ENCODE measurements at places on chromosomes 2 and 18.

- DNase-seq: no peak
Observed at GRCh38 chr2:127020536-127020935, 86.4 kb downstream of the BIN1 start.

DNA sequence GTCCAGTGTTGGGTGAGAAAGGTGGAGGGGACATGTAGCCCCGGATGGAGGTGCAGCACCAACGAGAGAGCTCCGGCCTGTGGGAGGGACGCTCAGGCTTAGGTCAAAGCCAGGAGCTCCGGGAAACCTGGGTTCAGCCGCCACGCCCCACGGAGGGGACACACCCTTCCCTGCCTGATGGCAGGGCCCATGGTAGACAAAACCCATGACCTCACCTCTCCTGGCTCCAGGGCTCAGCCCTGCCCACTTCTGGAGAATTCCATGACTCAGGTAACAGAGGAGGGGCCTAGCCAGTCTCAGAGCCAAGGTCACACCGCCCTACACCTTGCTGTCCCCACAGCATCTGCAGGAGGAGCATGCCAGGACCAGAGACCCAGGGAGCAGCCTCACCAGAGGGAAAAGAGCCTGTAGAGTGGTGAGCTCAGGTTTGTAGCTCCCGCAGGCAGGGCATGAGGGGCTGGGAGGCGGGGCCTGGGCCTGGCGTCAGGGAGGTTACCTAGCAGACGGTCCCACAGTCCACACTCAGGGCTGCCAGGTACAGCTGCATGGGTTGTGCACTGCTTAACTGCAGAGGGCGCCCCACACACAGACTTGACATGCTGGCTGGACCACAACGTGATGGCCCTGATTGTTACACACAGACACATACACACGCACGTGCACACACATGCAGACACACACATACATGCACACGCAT is 70.8 kb upstream of the SMAD7 start:
- no peak for DNase-seq

DNA sequence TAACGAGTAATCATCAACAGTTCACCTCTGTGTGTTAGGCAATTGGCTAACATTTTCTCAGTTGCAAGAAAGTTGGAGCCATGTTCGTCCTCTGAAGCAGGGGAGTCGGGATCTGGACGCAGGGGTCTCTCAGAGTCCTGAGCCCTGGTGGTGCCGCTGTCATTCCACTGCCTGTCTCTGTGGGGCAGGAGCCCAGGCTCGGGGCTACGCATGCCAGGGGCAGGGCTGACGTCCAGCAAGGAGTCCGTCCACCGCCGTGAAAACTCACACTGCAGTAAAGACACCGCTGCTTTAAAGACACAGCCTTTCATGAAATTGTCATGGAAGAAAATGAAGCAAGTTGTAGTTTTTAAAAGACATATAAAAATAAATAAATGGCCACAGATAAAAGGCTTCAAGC is 571.1 kb upstream of the SOX11 start:
- no peak for DNase-seq

DNA sequence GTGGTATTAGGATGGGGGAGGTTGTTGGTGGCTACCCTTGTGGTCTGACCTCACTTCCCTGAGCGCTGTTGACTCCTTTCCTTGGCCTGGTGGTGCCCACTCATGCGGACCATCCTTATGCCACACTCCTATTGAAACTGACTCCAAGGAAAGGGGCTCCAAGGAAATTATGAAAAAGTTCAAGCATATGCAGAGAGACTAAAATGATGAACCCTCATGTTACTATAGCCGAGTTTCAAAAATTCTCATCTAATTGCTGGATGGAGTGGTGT is 96.2 kb upstream of the STPG4 start:
- DNase-seq: no peak

DNA sequence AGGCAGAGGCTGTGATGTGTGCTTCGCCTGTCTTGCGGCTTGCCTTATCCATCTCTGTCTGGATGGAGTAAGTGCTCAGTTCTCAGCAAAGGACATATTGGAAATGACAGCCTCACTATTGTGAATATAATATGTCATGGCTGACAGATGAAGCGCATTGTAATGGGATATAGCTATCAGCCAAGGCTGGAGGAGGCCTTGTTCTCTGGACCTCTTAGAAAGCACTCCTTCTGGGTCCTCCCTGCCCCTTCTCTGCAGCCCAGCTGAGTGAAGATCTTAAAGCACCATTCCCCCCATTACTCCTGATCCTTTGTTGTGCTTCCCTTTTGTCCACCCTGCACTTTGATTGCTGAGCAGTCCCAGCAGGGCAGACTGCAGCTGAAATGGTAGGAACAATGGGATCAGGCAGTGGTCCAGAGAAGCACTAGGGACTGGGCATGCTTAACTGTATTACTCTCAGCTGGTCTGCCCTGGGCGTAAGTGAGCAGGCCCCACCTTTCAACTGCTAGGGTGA is 265.3 kb downstream of the SETBP1 start:
- no peak for DNase-seq

GRCh38 chr2:109382951-109383350 is 230.8 kb downstream of the SEPTIN10 start:
- no peak for DNase-seq

DNA sequence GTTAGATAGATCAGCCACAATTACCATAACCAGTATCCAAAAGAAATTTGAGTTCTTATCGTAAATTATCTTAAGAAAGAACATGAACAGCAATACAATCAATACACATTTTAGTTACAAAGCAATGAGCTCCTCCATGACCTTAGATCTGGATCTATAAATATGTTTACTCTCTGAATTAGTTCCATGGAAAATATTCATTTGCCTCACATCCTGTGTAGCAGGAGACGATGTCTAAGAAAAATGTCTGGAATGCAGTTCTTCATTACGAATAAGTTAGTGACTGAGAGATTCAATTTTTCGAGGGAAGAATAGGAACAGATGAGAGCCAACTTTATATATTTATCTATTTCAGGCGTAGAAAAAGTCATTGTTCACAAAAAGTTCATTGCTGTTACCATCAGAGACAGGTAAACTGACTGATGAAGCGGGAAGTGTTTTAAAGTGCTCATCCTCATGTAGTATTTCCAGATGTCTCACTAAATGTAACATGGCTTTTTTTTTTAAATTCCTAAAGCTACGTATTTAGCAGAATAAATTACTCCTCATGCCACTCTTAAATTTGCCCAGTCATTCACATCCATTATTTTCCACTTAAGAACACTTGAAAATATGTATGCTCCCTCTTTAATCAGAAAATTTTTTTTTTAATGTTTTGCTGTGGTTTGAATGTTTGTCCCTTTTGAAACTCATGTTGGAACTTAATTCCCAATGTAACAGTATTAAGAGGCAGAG is 106.5 kb upstream of the SCN1A start:
- no peak for DNase-seq

- DNase-seq: no peak
Observed at GRCh38 chr18:13563390-13563805, 163.0 kb downstream of the FAM210A start.

GRCh38 chr2:23283653-23284052 is 101.3 kb upstream of the KLHL29 start:
- no peak for DNase-seq

DNA sequence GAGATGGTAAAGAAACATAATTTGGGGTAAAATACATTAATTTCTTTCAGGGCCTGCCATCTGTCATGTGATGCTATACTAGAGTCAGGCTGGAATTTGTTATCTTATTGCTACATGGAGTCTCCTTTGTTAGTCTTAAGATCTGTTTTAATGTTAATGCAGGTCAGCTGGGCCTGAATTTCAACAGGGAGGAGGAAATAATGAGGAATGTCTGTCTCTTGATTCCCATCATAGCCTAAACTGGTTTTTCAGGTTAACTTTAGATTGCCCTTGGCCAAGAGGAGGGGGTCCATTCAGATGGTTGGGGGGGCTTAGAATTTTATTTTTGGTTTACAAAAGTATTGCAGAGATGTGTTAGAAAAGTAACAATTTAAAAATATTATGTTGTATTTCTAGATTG is 19.0 kb upstream of the FEZ2 start:
- no peak for DNase-seq

DNA sequence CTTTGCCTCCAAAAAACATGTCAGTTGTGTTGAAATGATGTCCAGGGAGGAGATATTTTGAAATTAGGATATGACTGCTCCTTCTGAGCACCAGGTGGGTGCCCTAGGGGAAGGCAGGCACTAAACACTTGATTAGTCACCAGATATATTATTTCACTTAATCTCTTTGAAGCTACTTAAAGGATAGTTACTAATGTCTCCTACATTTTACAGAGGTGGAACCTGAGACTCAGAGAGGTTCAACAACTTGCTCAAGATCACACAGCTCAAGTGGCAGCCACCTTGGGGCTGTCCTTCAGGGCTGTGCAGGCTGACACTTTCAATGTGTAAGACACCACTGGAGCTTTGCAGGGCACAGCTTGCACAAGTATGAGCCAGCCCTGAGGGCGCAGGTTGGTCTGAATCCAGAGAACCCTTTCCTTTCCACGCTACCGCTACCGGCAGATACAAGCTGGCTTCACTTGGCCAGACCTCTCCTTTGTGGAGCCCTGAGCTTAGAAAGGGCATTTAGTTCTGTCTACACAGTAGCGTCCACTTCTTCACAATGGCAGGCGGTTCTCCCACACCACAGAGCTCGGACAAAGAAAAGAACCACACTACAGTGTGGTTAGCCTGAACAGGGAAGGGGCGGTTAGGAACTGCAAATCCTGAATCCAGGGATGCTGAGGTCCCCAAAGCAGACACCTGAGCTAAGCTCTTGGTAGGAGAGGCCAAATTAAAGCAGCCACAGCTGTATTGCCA is 16.4 kb downstream of the ALPK2 start:
- no peak for DNase-seq

GRCh38 chr2:37631698-37632097 is 39.7 kb downstream of the CDC42EP3 start:
- no peak for DNase-seq

DNA sequence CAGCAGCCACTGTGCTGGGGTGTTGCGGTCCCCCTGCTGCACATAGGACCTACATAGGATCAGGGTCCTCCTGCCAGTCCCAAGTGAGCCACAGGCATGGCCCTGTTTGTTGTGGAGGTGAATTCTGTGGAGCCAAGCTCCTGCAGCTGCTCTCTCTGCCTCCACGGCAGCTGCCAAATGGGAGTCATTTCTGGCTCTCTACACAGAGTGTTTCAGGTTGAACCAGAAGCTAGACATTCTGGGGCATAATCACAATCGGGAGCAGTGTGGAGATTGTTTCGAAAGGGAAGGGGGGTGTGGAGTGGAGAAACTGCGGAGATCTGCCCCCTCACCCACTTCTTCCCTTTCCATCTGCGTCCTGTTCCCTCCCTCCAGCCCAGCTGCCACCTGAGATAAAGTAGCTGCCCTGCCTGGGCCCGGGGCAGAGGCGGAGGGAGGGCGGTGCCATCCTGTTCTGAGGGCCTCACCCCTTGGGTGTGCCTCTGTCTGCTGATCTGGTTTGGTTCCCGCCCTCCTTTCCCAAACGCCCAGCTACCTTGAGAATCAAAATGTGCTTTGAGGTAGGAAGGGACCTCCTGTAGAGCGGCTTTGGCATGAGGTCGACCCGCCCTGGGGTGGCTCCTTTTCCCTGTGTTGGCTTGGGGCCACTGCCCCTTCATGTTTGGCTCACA is 139.4 kb downstream of the WDSUB1 start:
- DNase-seq: no peak

- DNase-seq: no peak
Observed at GRCh38 chr18:35827275-35827902, 145.1 kb upstream of the RMP24 start.

- DNase-seq: no peak
Observed at GRCh38 chr2:120659275-120659977, 76.2 kb upstream of the GLI2 start.

GRCh38 chr2:66301022-66301766 is 133.7 kb upstream of the MEIS1 start:
- no peak for DNase-seq

- no peak for DNase-seq
Observed at GRCh38 chr2:221981912-221982470, 316.8 kb downstream of the PAX3 start.

DNA sequence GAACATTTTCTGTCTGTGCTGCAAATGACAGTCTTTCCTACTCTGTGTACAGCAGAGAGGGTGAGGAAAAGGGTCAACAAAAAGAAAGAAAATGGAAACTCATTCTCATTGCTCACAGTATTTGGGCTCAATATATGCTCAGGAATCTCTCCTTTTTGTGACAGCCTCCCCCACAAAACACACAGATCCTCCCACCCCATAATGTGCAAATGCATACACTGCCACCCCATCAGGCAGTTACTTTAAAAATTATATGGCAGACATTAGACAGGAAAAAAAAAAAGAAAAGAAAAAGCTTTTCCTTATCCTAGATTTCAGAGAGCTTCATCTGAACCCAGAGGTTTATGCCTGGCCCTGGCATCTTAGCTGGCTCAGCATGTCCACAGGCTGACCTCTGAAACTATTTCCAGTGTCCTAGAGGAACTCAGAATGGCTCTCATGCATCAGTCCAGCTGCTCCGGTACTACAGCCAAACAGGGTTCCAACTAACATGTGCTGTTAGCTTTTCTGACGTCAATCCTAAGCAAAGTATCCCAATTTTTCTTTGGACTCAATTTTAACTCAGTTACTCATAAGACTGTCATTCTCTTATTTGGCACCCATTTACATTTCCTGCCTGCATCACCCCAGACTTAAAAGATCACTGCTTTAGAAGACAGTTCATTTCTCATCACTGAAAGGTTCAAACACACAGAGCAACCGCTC is 105.9 kb downstream of the RBMS1 start:
- no peak for DNase-seq

DNA sequence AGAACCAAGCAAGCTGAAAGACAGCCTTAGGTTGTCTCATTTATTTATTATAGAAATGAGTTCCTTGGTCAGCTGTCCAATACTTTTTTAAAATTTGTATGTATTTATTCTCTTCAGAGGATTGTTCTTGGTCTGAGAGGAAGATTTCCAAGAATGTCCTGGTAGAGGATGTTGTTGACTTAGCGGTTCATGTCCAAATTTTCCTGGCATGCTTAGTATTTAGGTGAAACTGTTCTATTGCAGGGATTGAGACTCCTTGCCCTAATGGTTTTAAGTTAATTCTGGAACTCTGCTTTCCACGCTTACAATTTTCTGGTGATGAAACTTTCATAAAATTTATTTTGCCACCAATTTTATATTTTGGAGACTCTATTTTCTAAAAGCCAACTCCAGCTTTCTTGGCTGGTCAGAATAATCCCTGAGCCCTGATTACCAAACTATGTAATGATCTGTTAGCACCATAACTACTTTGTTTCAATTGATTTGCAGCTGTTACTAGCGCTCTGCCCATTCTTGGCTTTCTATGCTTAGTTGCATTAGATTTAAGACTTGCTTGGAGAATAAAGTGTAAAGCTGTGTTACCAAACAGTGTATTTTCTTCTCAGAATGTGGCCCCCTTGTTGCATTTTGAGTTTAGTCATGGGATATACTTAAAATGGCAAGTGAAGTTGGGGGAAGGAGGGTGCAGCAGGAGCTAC is 1868.8 kb upstream of the CELF4 start:
- no peak for DNase-seq

- no peak for DNase-seq
Observed at GRCh38 chr2:61882850-61883249, 5.6 kb downstream of the CCT4 start.

DNA sequence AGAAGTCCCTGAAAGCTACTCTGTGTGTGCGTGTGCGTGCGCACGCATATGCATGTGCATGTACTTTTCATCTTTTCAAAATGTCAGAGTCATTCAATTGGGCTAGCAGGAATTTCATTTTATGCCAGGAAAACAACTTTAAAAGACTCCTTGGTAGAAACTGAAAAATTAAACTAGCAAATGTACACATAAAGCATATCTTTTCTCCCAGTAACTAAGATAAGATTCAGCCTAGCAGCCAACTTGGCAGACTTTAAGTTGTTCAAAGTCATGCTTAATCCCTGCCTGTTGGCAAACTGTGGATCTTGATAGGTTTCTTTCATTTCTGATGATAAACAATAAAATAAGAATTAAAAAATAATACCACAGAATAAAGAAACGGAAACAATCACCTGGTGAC is 1129.1 kb downstream of the LRP1B start:
- DNase-seq: no peak
